ENCODE measurements at places on chromosomes 1 and 21. TPM values are rescaled to one million over a fixed set of nuclear protein-coding genes. Genes with fewer than 3 reads are reported as not detected.

Gene IRF6
- 2.9 TPM for total RNA-seq

Gene XKR8
- 1.1 TPM for total RNA-seq

Gene BSND
- total RNA-seq, result not detected

Gene ZNF697
- total RNA-seq, result 14.4 TPM

Gene KCNA3
- under 0.01 TPM for total RNA-seq

Gene SLC30A7
- 60.2 TPM for total RNA-seq

Gene CITED4
- 0.28 TPM for total RNA-seq

Gene HES2
- total RNA-seq, result not detected

Gene EVI5
- total RNA-seq, result 54.4 TPM
